ENCODE measurements at places on chromosomes 7 and 10.

- no peak for DNase-seq
Observed at GRCh38 chr7:14389595-14389994, 400.1 kb upstream of the ETV1 start.

GRCh38 chr7:141617280-141617679 lies 66.1 kb downstream of the AGK start:
- DNase-seq = peak; percentile 1

DNA sequence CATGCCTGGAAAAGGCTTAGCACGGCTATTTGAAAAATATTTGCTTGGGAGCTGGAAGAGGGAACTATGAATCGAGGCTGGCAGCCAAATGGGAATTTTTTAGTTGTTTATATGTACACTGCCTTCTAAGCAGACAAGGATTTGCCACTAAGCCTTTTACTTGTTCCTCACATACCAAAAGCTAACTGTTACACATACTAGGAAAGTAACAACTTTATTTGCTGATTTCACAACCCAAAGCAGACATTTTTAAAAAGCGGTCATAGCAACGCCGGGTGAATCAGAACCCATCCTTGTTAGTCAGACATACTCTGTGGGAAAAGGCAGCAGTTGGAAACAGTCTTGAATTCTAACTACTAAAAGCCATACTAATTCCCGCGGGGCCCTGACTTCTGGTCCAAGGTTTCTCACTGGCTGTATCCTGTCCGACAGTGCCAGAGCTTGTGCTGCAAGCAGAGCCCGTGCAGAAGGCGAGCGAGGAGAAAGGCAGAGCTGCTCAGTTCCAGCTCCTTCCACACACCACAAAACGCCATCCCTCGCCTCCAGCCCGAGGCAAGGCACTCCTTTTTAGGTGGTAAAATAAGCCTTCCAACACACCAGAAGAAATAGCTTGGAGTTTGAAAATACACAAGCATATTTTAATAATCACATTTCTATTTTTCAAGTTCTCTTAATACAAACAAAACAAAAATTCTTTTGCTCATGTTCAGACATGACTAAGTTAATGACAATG lies 89.2 kb downstream of the RNF216 start:
- no peak for DNase-seq

DNA sequence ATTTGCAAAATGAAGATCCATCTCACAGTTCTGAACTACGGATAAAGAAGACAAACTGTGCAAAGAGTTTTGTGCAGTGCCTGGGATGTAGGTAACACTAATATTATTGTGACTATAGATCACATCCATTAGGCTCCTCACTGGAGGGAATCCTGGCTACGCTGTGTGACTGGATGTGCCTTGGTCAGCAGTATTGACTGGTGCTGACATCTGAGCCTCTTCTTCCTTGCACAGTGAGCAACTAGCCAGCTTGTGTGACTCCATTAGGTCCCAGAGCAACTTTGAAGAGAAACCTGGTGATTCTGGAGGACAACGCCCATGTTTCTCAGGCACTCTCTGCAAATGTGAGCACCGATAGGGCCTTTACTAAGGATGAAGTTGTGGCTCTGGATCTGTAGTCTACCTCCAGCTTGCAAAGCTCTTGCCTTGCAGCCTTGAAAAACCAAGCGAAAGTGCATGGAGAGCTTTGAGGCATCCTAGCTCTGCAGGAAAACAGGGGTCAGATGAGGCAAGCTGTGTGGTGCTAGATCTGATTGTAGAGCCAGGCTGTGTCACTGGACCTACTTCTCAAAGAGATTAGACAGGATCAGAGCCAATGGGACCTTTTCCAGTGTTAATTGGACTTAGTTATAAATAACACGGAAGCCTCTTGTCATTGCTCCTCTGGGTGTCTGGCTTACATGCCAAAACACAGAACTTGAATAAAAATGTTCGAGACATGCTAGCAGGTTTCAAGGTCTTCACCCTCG lies 303.6 kb upstream of the LYZL1 start:
- DNase-seq = no peak

DNA sequence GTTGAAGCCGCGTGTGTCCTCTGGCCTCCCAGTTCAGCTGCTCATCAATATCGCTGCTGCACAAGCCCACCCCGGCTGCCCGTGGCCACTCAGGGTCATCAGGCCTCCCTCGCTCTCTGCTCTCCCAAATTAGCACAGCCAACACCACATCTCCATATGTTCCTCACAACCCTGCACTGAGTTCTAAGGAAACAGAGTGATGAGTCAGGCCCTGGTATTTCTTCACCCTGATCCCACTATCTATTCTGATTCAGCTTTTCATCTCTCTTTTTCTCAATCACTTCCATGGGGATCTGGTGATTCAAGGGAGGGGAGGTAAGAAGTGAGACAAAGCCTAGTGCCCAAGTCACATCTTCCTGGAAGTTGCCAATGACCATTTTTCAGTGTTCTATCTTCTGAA lies 23.8 kb downstream of the CYTH3 start:
- DNase-seq = no peak

- DNase-seq = no peak
Observed at GRCh38 chr10:111833251-111833650, 350.3 kb downstream of the GPAM start.

DNA sequence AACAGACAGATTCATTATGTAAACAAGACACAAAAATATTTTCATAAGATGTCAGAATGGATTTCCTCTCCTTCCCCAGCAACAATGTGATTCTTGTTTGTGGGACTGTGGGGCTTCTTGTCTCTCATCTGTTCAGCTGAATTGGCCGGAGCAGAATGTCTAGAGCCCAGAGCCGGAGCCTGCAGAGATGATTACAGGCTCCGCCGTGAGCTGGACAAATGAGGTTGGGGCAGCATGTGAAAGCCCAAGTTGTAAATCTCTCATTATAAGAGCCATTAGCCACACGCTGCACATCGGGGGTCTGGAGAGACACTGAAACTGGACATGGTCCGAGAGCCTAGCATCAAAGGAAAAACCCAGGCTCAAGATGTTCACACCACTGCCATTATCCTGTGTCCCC lies 137.0 kb upstream of the ADAM12 start:
- DNase-seq = peak; percentile 10

DNA sequence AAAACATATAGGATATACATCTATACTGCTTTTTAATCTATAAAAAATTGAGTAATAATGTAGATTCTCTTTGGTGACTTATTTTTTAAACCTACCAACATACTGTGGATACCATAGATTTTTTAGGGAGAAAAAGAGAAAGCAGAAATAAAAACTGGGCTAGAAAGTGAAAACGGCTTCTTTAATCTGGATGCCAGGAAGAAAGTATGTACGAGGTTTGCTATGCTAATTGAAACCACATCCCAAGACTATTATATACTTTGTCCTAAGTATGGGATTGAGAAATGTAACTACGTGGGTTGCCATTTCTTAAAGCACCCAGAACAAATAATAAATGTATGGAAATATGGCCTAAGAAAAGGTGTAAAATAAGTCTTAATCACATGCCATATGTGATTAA lies 129.0 kb upstream of the NFE2L3 start:
- no peak for DNase-seq

DNA sequence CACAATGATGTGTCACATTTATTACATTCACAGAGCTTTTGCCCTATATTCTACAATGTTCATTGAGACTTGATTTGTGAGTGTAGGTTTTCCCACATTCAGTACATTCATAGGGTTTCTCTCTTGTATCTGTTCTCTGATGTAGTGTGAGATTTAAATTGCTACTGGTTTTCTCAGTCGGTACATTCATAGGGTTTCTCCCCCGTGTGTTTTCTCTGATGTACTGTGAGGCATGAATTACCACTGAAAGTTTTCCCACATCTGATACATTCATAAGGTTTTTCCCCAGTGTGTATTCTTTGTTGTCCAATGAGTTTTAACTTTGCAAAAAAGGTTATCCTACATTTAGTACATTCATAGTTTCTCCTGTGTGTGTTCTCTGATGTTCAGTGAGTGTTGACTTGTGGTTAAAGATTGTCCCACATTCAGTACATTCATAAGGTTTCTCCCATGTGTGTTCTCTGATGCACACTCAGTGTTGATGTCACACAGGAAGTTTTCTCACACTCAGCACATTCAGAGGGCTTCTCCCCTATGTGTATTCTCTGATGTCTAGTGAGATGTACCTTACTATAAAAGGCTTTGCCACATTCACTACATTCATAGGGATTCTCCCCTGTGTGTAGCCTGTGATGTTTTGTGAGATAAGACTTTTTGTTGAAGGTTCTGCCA lies 63.0 kb downstream of the ZNF248 start:
- no peak for DNase-seq

DNA sequence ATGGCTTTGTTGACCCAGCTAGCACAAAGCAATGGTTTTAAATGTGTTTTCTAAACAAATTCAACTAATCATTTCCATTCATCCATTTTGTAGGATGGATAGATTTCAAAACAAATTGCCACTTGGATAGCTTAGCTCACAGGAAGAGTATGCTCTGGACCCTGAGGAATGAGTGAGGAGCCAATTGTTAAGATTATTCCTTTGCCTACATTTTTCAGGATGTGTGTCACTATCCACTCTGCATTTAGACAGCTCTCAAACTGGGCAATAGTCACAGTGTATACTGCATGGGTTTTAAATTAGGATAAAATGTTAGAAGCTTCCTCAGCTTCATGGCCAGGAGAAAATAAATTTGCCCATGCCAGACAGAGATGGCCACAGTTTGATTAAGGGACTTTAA lies 605.6 kb upstream of the TEX47 start:
- no peak for DNase-seq

DNA sequence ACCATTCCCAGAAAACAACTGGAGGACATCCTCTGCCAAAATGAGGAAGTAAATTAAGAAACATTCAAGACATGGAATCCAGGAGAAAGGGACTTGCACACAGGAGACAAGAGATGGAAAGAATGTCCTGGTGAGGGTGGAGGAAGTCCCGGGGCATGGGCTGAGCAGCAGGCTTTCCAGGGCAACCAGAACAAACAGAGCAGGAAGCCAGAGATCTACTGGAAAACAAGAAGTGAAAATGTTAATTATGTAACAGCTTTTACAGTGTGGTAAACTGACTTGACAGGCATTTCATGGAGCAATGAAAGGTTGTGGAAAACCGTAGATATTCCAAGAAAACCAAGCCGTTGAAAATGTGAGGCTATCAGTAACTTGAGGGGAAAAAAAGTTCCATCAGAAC lies 55.2 kb upstream of the ZNF746 start:
- no peak for DNase-seq

DNA sequence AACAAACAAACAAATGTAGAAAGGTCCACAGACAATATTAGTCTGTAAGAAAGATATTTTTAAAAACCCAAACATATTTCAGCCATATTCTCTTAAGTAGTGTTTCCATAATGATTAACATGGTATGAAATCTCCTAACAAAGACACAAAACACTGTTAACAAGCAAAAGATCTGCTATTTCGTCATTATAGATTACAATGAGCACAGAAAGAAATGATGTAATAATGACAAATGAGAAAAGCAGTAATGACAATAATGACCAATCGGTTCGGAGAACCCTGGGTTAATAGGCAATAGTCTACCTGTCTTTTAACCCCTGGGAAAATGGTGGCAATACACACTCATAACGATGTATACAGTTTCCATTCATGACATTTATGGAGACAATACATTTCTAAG lies 39.5 kb upstream of the NCAPG2 start:
- no peak for DNase-seq

DNA sequence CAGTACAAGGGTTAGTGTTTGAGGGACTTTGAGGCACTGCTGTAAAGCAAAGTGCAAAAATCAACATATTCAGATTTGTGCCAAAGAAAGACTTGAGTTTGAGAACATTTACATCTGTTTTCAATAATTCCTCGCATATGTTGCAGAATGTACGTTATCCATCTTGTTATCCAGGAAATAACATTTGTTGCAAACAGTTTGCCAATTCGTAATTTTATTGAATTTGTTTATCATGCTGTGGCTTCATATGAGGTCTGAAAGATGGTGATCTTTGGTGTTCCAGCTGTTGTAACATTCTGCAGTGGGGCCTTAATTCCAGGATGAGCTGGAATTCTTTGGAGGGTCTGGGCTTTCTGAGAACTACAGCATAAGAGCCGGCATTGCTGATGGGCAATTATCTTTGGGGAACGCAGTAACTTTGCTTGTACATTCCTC lies 396.2 kb downstream of the LRMDA start:
- DNase-seq = no peak

- no peak for DNase-seq
Observed at GRCh38 chr10:26733750-26734568, 36.5 kb downstream of the PDSS1 start.

DNA sequence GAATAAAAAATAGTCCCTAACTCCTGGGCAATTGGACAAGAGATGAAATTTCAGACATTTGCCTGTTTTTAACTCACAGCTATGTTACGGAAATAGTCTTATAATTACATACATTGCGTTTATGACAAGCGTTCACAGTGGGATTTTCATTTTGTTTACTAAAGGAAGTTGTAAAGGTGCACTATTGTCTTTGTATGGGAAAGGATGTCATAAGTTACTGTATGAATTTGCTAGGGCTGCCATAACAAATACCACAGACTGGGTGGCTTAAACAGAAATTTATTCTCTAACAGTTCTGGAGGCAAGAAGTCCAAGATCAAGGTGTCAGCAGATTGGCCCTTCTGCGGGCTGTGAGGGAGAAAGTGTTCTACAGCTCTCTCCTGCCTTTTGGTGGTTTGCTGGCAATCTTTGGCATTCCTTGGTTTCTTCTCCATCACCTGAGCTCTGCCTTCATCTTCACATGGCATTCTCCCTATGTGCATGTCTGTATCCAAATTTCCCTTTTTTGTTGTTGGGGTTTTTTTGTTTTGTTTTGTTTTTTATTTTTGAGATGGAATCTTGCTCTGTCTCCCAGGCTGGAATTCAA lies 5.6 kb downstream of the NFE2L3 start:
- no peak for DNase-seq

DNA sequence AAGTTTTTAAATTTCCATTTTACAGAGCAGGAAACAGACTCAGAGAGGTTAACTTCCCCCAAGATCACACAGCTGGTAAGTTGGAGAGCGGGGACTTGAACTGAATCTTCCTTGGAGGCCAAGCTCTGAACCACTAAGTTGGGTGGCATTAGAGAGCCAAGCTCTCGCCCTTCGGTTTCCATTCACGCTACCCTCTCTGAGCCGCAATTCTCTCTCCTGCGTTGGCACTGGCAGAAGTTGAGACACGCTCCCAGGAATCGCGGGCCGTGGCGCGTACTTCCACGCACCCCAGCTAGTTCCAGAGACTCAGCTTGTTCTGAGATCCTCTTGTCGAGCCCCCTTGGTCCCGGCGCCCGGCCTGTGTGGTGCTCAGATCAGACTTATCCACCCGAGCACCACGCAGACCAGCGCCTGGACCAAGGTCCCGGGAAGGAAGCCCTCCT lies 29.3 kb upstream of the VAX1 start:
- no peak for DNase-seq

GRCh38 chr7:47290867-47291266 lies 291.0 kb downstream of the TNS3 start:
- DNase-seq = no peak

DNA sequence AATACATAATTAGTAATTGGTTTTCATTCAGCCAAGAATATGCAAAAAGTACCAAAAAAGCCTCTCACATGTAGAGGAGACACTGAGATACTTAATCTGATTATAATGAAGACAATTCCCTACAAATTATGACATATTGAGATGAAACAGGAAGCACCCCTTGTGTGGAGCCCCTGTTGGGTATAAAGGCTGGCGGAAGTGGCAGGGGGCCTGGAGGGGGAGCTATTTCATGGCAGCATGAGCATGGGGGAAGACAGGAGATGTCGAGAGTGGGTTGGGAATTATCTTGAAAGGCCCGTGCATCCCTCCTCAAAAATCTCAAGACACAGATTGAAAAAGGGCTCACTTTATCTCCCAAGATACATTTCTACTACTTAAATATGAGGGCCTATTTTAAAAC lies 96.9 kb downstream of the PIP4K2A start:
- DNase-seq = no peak

All from renal pelvis (tissue), 12 donors.